ENCODE measurements at places on chromosomes 7 and 10.

GRCh38 chr7:122148878-122149277 lies 4.8 kb upstream of the AASS start:
- DNase-seq: no peak

GRCh38 chr10:70255329-70256299 lies 22.4 kb upstream of the PPA1 start:
- no peak for DNase-seq

DNA sequence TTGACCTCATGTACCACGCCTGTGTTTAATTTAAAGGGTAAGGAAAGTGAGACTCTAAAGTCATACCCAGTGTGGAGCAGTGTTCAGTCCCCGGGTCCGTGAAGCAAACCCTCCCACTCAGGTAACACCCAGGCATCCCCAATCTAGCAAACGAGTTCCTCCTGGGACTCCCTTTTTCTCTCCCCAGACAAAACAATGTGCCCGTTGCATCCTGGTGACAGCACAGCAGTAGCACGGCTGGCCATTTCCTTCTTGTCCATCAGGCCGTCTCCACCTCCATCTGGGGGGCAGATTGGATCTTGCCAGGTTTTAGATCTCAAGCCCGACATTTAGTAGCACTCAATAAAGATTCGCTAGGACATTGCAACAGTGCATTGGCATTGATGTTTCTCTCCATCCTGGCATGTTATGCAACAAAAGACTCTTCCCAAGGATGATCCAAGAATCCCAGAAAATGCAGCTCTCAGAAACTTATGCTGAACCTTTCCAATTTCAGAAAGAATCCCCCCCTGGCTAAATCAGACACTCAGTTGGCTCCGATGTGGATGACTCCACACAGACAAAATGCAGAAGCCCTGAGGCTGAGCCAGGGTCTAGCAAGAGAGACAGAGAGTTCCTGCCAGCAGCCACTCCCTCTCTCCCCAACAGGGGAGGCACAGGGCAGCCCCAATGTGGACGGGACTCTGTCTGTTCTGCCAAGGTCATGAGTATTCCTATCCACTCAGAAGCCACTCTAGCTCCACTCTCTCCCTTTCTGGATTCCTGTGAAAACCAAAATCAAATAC lies 274.5 kb upstream of the MGMT start:
- no peak for DNase-seq

GRCh38 chr10:77289027-77289501 lies 348.5 kb downstream of the KCNMA1 start:
- no peak for DNase-seq

DNA sequence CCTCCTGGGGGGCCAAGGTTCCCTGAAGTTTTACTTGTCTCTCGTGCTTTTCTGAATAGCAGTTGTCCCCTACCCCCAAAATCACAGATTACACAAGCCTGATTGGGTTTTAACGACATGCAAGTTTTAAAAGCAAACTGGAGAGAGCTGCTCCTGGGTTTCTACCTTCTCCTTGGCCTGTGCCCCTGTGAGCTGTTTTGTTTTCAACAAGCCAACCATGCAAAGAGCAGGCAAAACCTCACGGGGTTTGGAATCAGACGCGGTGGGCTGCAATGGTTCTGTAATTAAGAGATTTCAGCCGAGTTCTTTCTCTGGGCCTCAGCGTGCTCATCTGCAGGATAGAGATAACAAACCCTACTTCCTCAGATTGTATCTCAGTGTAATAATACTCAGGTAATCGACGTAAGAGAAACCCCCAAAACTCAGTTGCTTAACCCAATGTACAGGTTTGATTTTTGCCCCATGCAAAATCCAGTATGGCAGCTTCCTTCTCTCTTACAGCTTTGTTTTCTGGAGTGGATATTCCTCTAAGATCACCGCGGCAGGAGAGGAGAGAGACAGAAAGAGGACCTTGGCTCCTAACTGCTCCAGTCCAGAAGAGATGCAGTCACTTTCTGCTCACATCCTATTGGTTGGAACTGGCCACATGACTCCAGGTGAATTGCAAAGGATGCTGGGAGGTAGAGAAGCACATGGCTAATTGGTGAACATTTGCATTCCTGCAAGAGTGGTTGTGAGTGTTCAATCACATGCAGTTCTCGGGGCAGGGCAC lies 42.0 kb downstream of the MYL10 start:
- DNase-seq: no peak

- DNase-seq: no peak
These were observed at the start of gene VOPP1 for GRCh38 chr7:55572378-55573233. VOPP1 (minus strand) TSS chr7:55572502; CDS start chr7:55572324, 178 bp downstream.

GRCh38 chr7:81414411-81414810 lies 355.4 kb downstream of the HGF start:
- no peak for DNase-seq

GRCh38 chr10:129105266-129105665 lies 361.8 kb upstream of the MGMT start:
- no peak for DNase-seq
